GM23338 (cell line): ENCODE measurements at places on chromosomes 12 and 14. TPM values are rescaled to one million over a fixed set of nuclear protein-coding genes. Genes with fewer than 3 reads are reported as not detected.

DNA sequence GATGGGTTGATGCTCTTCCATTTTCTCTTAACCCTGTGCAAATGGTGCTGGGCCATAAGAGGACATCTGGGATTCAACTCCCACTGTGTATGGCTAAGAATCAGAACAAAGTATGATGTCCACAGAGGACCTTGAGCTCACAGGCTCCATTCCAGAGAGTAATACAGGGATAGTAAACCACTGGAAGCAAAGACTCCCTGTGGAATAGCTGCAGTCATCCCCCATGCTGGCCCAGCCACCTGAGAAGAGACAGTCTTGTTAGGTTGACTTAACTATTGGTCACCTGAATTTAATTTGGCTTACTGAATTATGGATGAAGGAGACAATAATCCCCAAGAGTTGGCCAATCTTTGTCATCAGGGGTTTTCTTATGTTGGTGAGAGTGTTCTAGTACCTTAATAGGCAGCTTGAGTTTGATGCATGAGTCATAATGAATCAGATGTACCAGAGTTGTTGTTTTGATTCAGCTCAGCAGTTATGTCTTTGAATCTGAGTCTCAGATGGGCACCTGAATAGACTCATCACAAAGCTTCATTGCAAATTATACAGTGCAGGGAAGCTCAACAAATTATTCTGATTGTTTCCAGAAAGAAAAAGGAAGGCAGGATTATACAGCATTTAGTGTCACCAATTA lies 122.7 kb downstream of the SSPN start:
- no peaks in the 10 kb centered on the region for H3K36me3 ChIP-seq
- DNase-seq, result no peak
- no peaks in the 10 kb centered on the region for H3K4me1 ChIP-seq
- no peaks in the 10 kb centered on the region for H3K27me3 ChIP-seq

DNA sequence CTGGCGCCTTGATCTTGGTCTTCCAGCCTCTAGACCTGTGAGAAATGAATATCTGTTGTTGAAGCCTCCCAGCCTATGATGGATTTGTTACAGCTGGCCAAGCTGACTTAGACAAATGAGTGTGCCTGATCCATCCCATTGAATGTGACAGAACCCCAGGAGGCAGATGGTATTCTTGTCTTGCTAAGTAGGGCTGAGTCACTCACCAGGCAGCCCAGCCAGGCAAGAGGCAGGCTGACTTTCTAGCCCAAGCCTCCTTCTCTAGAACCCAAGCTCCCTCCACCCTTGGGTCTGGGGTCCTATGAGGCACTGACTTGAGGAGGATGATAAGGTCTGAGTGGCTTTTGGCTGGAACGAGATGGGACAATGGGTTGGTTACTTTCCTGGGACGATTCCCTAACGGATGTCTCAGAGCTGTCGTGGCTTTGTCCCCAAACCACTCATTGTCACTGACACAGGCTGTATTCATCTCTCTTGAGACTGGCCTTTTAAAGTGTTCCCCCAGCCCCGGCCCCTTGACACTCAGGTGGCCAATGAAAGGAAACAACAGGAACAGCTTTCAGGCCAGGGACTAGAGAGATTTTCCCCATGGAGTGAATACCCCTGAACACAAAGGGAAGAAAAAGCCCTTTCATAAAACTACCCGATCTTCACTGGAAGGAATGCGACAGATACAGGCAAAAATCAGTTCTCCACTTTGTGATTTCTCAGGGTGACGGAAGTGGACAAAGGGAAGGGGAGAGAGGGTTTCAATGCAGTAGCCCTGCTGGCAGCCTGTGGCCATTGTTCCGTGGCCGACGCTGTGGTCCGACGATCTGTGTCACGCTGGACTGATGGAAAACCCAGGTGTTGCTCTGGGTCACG lies 264.2 kb downstream of the AACS start:
- H3K4me1 ChIP-seq, result peaks cover 44% of the 10 kb centered on the region
- no peaks in the 10 kb centered on the region; the same call in 1 of the 2 replicates for H3K36me3 ChIP-seq
- no peaks in the 10 kb centered on the region for H3K27me3 ChIP-seq
- DNase-seq, result peak; percentile 77
- H3K27ac ChIP-seq, result peak overlapping the region; percentile 75

- peak; percentile 92 for DNase-seq
- H3K4me3 ChIP-seq, result no peak overlapping the region
- H3K27me3 ChIP-seq, result no peaks in the 10 kb centered on the region
- no peak overlapping the region for H3K27ac ChIP-seq
- H3K36me3 ChIP-seq, result no peaks in the 10 kb centered on the region
Measured at GRCh38 chr14:81164167-81164774, 56.5 kb downstream of the GTF2A1 start.

- H3K36me3 ChIP-seq, result no peaks in the 10 kb centered on the region
- no peaks in the 10 kb centered on the region for H3K27me3 ChIP-seq
Measured at GRCh38 chr14:45194964-45195363, 58.0 kb downstream of the MIS18BP1 start.

Gene CCDC198
- polyA plus RNA-seq, result not detected in 2 replicates

Gene RPAP3
- 62.4 and 69.9 TPM in 2 replicates for polyA plus RNA-seq

DNA sequence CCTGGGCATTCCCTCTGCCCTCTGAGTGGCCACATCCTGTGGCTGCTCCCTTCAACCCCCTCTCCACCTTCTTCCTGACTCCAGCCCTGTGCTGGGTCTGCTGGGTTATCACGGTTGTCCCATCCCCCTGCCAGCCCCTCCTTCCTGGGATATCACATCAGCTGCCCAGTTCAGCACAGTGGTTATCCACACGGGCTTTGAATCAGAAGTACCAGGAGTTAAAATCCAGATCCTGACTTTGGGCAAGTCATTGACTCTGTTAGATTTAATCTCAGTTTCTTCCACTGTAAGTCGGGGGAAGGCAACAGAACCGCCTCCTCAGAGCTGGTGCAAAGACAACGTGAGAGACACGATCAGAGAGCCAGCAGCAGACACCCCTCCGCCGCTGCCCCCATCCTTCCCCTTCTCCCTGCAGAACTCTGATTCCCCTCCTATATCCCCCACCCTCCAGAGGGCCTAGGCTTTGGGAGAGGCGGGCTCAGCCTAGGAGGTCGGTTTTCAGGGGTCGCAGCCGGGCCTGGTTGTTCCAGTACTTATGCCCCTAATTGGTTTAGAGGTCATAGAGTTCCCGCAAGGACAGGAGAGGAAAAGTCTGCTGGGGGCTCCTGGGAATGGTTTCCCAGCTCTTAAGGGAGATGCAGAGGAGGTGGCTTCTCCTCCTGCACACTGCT lies 42.5 kb downstream of the PRIMA1 start:
- no peak for DNase-seq
- no peaks in the 10 kb centered on the region for H3K27me3 ChIP-seq
- no peak overlapping the region for H3K27ac ChIP-seq
- no peaks in the 10 kb centered on the region for H3K36me3 ChIP-seq
- H3K4me3 ChIP-seq, result no peak overlapping the region

GRCh38 chr12:28424965-28425364 lies 234.7 kb downstream of the CCDC91 start:
- no peaks in the 10 kb centered on the region for H3K36me3 ChIP-seq
- no peak for DNase-seq
- no peaks in the 10 kb centered on the region for H3K4me1 ChIP-seq
- H3K4me3 ChIP-seq, result no peak overlapping the region

Gene SSTR1
- polyA plus RNA-seq, result 0.42 and 0.77 TPM in 2 replicates

GRCh38 chr12:12723149-12723680 lies 6.0 kb downstream of the CDKN1B start:
- no peak for DNase-seq
- H3K4me1 ChIP-seq, result peaks cover 38% of the 10 kb centered on the region
- peaks cover 14% of the 10 kb centered on the region; the same call in 1 of the 2 replicates for H3K36me3 ChIP-seq
- H3K27me3 ChIP-seq, result peaks cover 54% of the 10 kb centered on the region

- DNase-seq, result peak; percentile 16
- H3K27ac ChIP-seq, result peak overlapping the region; percentile 96
- peak overlapping the region; percentile 97 for H3K4me3 ChIP-seq
- H3K27me3 ChIP-seq, result no peaks in the 10 kb centered on the region
- H3K4me1 ChIP-seq, result peaks cover 10% of the 10 kb centered on the region; the same call in 1 of the 2 replicates
Measured at GRCh38 chr12:71840231-71840847, 780 bp downstream of the TBC1D15 start.

DNA sequence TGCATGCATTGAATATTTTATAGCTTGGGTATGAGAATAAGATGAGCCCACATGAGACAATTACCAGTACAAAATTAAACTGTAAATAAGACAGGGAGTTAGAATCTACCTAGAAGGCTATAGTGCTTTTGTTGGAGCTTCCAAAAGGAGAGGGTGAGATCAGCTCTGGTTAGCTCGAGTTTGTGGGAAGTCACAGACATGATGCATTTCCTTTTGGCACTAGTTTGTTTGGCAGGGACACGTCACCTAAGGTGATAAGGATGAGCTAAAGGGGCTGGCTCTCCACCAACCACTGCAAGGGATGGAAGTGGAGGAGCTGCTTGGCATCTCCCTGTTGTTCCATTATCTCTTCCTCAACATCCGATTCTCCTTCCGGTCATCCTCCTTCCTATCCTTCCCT lies 48.5 kb upstream of the CPM start:
- H3K27ac ChIP-seq, result no peak overlapping the region
- no peak overlapping the region for H3K4me3 ChIP-seq
- no peaks in the 10 kb centered on the region for H3K27me3 ChIP-seq
- H3K36me3 ChIP-seq, result no peaks in the 10 kb centered on the region

GRCh38 chr12:73383584-73384222 lies 1111.5 kb downstream of the TRHDE start:
- no peak overlapping the region for H3K27ac ChIP-seq
- no peak overlapping the region for H3K4me3 ChIP-seq
- H3K27me3 ChIP-seq, result no peaks in the 10 kb centered on the region

GRCh38 chr14:33946679-33947476 lies 4.0 kb downstream of the EGLN3 start:
- no peak overlapping the region for H3K27ac ChIP-seq
- peak overlapping the region; percentile 67; the same call in 1 of the 2 replicates for H3K4me3 ChIP-seq
- DNase-seq, result no peak
- peaks cover 40% of the 10 kb centered on the region for H3K4me1 ChIP-seq

- DNase-seq, result peak; percentile 63
- H3K4me1 ChIP-seq, result peaks cover 5% of the 10 kb centered on the region; the same call in 1 of the 2 replicates
- H3K4me3 ChIP-seq, result no peak overlapping the region
- no peaks in the 10 kb centered on the region for H3K36me3 ChIP-seq
- no peaks in the 10 kb centered on the region for H3K27me3 ChIP-seq
Measured at GRCh38 chr12:95959107-95959506, 16.0 kb downstream of the AMDHD1 start.

DNA sequence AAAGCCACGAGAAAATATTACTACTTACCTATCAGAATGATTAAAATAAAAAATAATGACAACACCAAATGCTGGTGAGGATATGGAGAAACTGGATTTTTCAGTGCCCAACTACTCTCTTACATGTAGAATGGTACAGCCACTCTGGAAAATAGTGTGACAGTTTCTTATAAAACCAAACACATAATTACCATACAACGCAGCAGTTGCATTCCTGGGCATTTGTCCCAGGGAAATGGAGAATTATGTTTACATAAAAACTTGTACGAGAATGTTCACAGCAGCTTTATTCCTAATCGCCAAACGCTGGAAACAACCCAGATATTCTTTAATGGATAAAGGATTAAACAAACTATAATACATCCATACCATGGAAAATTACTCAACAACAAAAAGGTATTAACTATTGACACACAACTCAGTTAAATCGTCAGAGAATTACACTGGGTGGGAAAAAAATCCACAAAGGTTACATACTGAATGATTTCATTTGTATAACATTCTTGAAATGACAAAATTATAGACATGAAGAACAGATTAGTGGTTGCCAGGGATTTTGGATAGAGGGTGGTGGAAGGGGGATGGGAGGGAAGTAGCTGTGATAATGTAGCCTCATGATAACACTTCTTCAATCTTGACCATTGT lies 35.4 kb downstream of the TAOK3 start:
- H3K4me3 ChIP-seq, result no peak overlapping the region
- H3K27ac ChIP-seq, result no peak overlapping the region
- no peaks in the 10 kb centered on the region for H3K27me3 ChIP-seq

- H3K4me3 ChIP-seq, result no peak overlapping the region
- no peaks in the 10 kb centered on the region for H3K36me3 ChIP-seq
- H3K27me3 ChIP-seq, result no peaks in the 10 kb centered on the region
- no peak for DNase-seq
- H3K4me1 ChIP-seq, result no peaks in the 10 kb centered on the region
Measured at GRCh38 chr14:26173581-26174110, 424.2 kb downstream of the NOVA1 start.

- no peak overlapping the region for H3K27ac ChIP-seq
- no peak for DNase-seq
- peaks cover 7% of the 10 kb centered on the region for H3K4me1 ChIP-seq
- H3K27me3 ChIP-seq, result no peaks in the 10 kb centered on the region
- H3K4me3 ChIP-seq, result no peak overlapping the region
- H3K36me3 ChIP-seq, result no peaks in the 10 kb centered on the region
Measured at GRCh38 chr12:128973883-128974681, 120.8 kb downstream of the GLT1D1 start.

GRCh38 chr14:87805315-87805723 lies 187.7 kb downstream of the GALC start:
- H3K36me3 ChIP-seq, result no peaks in the 10 kb centered on the region
- DNase-seq, result peak; percentile 76
- no peaks in the 10 kb centered on the region for H3K4me1 ChIP-seq
- no peak overlapping the region for H3K4me3 ChIP-seq
- no peaks in the 10 kb centered on the region for H3K27me3 ChIP-seq

GRCh38 chr12:115763376-115763775 lies 514.1 kb downstream of the MED13L start:
- DNase-seq, result no peak
- no peaks in the 10 kb centered on the region for H3K4me1 ChIP-seq
- H3K27ac ChIP-seq, result no peak overlapping the region
- H3K27me3 ChIP-seq, result no peaks in the 10 kb centered on the region

DNA sequence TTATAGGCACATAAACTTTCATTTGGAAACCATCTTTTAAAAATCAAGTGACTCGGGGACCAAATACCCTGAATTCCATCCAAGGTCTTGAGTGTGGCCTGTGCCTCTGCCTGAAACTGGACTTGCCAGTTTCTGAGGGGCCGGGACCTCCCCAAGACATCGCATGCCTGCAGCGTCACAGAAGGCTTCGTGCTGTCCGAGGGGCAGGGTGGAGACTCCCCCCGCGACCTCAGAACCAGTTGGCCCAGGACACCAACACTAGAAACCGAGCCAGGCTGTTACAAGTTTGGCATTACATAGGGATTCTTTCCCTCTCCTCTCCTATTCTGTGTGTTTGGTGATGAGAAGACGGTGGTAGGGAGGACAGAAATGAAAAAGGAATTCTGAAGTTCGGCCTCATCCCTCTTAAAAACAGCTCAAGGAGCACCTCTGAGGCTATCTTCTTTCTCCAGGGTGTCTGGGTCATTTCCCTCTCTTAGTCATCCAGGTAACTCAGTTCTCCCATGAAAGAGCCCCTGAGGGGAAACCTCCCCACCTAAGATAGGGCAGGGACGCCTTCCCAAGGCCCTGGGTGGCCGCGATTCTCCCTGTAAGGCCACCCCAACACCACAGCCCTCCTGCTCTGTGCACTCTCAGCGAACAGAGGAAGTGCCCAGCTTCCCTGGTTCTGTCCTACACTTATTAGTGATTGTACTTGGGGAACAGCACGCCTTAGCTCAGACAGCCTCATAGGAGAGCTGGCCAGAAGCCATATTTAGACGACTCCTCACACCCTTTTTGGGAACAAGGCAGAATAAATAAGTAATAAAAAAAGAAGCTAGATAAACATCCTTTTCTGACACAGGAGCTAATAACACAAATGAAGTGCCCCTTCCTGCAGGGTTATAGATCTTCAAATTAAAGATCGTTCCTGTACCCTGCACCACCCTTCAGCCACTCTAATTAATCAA lies 93.8 kb downstream of the BCL11B start:
- H3K4me1 ChIP-seq, result peaks cover 24% of the 10 kb centered on the region
- DNase-seq, result no peak
- H3K27ac ChIP-seq, result peak overlapping the region; percentile 53; the same call in 1 of the 2 replicates
- no peaks in the 10 kb centered on the region for H3K36me3 ChIP-seq
- no peaks in the 10 kb centered on the region for H3K27me3 ChIP-seq
